Fibroblast of skin of left quadriceps (primary cell): ENCODE measurements at places on chromosomes 16 and 17.

- DNase-seq: no peak
These were observed 17.4 kb upstream of the PHOSPHO1 start for GRCh38 chr17:49247944-49248343.

DNA sequence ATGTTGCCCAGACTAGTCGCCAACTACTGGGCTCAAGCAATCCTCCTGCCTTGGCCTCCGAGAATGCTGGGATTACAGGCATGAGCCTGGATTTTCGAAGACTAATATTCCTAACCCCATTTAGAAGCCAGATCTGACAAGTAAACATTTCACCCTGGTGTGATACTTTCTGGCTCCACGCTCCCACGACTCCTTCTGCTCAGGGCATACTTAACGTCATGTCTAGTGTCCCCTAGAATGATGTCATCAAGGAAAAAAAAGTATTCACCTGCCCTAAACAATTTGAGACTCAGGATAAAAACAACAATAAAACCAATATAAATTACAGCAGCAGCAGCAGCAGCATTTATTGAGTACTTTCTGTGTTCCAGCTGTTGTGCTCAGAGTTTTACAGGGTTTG is 13.2 kb downstream of the ITGB3 start:
- no peak for DNase-seq

DNA sequence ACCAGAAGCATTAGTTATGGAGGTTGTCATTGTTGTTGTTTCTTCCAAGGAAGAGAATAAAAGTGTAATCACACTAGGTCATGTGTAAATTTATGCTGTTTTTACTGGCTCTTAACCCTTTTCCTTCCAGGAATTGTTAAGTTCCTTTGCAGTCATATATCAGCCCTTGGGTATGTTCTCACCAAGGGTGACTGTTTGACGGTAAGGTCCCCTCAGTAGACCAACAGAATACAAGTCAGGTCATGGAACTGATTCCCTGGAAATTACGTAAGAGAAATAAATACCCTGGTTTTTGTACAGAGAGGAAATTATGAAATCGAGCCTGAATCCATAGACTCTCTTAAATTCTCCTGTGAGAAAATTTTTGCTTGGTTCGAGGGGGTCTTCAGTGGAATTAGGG is 11.2 kb upstream of the KCNJ2 start:
- DNase-seq: no peak

GRCh38 chr16:67120025-67120424 is 10.3 kb downstream of the PHAF1 start:
- DNase-seq: no peak

- no peak for DNase-seq
These were observed 14.2 kb downstream of the CDRT4 start for GRCh38 chr17:15453246-15453645.

GRCh38 chr16:11355862-11356261 is 10.6 kb downstream of the RMI2 start:
- no peak for DNase-seq

- no peak for DNase-seq
These were observed 13.2 kb downstream of the NAGPA start for GRCh38 chr16:5020551-5020950.

GRCh38 chr16:63415014-63415413 is 1378.8 kb upstream of the CDH8 start:
- DNase-seq: no peak

DNA sequence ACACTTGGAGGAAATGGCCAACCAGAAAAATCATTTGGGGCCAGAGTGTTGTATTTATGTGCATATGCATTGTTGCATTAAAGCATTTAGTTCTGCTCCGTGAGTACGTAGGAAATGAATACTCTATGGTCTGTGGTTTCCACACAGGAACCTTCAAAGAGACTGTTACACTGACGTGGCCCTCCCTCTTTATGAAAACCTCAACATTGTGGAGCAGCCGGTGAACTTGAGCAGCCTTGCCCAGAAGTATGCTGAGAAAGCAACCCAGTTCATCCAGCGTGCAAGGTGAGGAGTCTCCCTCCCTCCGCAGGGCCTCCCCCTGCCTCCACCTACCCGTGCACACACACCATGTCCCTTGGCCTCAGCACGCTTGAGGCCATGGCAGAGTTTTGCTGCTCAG is 65.2 kb downstream of the ARSG start:
- peak; percentile 41 for DNase-seq

- peak; percentile 2 for DNase-seq
These were observed 13.2 kb upstream of the AURKB start for GRCh38 chr17:8223356-8224126.

GRCh38 chr16:2949705-2950352 is 14.2 kb upstream of the KREMEN2 start:
- no peak for DNase-seq

DNA sequence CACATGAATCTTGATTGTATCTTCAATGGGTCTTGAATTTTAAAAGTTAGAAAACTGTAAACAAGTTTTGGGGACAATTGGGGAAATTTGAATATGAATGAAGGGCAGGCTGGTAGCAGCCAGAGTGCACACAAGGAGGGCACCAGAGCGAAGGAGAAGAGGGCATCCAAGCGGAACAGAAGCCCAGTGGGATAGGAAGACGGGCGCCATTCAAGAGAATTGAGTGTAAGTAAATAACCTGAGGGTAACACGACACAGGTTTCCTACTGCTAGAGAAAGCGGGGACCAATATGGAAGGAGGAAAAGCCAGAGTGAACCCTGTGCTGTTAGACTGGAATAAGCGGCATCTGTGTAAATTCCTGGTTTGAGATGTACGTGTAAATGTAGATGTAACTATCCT is 115.1 kb upstream of the CCL2 start:
- no peak for DNase-seq

GRCh38 chr16:27426423-27427408 is 24.7 kb downstream of the IL21R start:
- peak; percentile 59 for DNase-seq

DNA sequence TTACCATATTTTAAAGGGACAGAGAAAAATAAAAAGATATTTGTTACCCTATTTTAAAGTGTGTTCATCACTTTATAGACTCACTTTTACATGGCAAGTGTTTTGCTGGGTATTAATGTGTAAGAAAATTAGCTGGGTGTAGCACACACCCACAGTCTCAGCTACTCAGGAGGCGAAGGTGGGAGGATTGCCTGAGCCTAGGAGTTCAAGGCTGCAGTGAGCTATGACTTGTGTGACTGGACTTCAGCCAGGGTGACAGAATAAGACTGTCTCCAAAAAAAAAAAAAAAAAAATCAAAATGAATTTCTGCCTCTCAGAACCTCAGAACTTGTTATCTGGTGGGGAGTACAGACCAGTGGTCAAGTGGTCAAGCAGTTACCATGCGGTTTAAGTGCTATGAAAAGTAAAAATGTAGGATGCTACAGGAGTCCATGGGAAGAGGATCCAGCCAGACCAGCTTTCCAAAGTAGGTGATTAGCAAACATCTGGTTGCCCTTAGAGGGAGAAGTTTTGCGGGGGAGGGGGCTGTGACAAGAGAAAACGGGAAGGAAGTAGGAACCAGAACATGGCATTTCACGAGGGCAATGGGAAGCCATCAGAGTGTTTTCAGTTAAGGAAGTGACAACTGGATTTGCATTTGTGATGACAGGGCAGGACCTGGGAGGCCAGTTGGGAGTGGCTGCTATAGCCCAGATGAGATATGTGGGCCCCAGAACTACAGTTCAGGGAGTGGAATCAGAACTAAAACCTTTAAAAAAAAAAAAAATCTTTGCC is 13.9 kb downstream of the CNEP1R1 start:
- DNase-seq: no peak

DNA sequence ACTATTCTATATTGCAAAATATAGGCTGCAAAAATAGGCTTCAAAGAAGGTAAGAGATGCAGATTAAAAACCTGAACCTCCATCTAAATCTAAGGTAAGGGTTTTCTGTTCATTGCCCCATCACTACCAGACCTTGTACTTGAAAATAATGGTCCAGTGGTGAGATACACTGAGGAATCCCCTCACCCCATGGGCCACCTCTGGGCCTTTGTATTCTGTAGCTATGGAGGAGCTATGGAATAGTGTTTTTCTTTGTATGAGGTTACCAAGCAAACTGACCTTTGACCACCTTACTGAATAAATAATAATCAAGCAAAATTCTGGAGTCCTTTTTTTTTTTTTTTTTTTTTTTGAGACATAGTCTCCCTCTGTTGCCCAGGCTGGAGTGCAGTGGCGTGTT is 4.8 kb upstream of the UBE2Z start:
- no peak for DNase-seq

- DNase-seq: no peak
These were observed 80.2 kb downstream of the TMEM114 start for GRCh38 chr16:8510160-8510559.

- peak; percentile 23 for DNase-seq
These were observed 22.4 kb downstream of the C17orf75 start for GRCh38 chr17:32319548-32319905.

DNA sequence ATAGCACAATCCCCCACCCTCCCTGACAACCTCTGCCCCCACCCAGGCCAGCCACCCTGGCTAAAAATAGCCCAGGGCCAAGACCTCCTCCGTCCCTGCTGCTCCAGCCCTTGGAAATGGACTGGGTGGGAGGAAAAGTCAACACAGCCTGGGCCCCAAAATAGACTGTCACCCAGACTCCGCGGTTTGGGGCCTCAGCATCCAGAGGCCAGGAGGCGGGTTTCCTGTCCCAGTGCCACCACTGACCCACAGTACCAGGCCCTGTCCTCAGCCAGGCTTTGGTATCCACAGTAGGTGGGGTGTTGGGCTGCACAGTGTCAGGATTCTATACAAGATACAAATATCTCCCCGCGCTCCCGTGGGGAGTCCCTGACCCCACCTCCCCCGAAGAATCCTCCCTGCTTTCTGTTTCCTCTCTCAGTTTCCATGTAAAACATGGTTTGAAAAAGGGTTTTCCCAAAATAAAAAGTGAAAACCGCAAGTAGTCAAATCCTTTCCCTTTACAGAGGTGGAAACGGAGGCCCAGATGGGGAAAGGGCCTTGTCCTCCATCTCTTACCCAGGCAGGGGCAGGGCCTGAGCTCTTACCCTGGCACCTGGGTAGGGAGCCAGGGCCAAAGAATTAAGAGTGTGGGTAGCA is 20.1 kb downstream of the CPNE2 start:
- no peak for DNase-seq

GRCh38 chr17:16068323-16068722 is 68.7 kb downstream of the TTC19 start:
- no peak for DNase-seq

DNA sequence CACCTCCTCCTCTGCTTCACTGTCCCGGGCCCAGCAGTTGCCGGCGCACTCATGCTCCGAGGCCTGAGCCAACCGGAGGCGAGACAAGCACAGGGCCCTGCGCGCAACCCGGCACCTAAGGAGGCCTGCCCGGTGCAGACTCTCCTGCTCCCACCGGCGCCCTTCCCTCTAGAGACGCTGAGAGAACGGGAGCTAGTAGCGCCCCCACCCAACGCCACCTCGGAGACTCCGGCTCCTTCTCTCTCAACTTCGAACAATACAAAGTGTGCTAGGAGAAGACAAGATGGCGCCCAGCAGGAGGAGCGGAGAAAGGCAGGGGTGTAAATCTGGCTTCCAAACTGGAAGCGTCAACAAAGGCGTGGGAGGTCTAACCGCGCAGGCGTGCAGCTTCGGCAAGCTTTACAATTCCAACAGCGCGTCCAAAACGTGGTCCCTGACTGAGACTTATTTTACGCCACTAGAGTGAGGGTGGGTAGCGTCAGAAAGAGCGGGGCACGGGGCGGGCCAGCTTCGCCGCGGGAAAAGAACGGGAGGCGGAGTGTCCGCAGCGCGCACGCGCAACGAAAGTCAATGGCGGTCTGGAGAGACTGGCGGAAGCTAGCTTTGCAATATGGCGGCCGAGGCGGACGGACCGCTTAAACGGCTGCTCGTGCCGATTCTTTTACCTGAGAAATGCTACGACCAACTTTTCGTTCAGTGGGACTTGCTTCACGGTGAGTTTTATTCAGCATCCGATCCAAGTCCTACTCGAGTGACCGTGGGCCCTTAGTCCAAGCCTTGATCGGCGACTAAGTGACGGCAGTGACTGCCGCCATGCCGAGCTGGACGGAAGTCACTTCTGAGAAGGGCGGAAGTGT is at the start of gene MPDU1:
Gene MPDU1, plus strand, starts transcription at position 600 of the 857 bp plus-strand sequence. Its CDS starts 11 bp downstream, at position 611.
- peak; percentile 97 for DNase-seq

DNA sequence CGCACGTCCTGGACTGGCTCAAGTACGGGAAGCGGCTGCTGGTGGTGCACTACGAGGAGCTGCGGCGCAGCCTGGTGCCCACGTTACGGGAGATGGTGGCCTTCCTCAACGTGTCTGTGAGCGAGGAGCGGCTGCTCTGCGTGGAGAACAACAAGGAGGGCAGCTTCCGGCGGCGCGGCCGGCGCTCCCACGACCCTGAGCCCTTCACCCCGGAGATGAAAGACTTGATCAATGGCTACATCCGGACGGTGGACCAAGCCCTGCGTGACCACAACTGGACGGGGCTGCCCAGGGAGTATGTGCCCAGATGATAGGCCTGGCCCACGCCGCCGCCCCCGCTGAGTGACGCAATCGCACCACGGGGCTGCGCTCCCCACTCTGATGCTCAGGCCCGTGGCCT is 50.2 kb downstream of the WSCD1 start:
- DNase-seq: no peak

DNA sequence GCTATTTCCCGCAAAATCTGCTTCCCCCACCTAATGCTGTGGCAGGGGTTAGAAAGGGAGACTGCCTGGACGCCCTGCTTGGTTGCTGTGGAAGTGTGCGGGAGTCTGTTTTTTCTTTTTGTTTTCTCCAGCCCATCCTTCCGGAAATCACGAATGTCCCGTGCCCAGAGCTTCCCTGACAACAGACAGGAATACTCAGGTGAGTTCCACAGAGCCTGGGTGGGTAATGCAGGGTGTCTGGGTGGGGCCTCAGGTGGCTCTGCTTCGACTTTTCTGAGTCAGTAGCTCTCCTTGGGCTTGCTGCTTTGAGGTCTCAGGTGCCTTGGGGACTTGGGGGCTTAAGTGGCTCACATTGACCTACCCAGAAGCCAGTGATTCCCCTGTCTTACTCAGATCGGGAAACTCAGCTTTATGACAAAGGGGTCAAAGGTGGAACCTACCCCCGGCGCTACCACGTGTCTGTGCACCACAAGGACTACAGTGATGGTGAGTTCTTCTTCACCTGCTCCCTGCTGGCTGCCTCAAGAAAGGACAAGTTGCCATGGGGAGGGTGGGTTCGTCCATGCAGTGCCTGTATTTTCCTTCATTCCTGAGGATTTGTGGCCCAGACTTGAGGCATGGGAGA is 11.4 kb downstream of the LIMD2 start:
- no peak for DNase-seq
